Activated naive CD4-positive, alpha-beta T cell (primary cell): ENCODE measurements at places on chromosomes 2 and 18.
A peak's percentile ranks its signal among the peaks of the same experiment; 100 is the strongest.

GRCh38 chr2:55961318-55961911 is 37.8 kb upstream of the EFEMP1 start:
- no peak for DNase-seq

GRCh38 chr18:45324495-45325113 is 290.7 kb upstream of the SLC14A2 start:
- no peak for DNase-seq

DNA sequence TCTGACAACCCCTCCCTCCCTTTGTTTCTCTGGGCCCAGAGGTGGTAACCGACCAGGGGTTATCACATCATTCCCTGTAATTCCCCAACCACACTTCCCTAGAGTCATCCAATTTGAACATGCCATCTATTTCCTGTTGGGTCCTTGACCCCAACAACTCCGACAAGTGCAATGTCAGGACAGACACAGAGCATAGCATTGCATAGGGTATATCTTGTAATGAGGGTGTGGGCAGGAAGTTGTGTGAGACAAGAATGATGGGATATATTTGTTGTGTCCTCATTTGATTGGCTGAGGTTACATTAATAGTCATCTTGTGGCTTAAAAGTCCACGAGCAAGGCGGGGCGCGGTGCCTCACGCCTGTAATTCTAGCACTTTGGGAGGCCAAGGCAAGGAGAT is 33.4 kb upstream of the CNOT11 start:
- no peak for DNase-seq

DNA sequence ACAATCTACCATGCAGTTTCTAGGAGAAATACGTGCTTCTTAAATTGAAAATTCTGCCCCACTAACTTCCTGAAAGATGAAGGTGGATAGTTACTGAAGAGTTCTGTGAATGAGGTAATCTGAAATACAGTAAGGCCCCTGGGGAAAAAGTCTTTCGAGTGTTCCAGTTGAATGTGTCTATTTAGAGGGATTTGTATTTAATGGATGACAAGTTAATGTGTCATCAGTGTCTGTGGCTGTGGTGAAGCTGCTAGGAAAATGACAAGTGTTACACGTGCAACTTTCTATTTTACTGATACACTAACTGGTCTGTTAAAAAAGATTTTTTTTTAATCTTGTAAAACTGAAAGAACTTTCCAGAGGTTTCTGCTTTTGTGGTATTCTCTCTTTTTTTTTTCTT is 384.6 kb downstream of the STK39 start:
- no peak for DNase-seq

DNA sequence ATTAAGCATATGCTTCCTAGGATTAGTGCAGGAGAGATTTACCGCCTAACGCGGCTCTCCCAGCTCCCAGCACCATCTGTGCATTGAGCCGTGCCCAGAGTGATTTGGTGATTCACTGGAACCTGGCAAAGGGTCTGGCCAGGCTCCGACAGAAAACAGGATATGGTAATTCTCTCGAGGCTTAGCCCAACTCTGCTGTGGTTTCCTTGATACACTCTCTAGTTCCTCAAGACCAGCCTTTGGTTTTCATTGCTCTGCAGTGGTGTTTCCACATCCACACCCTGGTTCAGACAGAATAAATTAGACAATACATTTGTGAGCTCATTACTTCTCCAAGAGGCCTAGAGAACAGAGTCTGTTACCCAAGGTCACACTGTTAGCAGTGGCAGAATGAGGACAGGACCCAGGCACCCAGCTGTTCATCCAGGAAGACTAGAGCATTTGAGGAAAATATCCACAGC is 23.0 kb upstream of the SMAD2 start:
- DNase-seq: no peak

DNA sequence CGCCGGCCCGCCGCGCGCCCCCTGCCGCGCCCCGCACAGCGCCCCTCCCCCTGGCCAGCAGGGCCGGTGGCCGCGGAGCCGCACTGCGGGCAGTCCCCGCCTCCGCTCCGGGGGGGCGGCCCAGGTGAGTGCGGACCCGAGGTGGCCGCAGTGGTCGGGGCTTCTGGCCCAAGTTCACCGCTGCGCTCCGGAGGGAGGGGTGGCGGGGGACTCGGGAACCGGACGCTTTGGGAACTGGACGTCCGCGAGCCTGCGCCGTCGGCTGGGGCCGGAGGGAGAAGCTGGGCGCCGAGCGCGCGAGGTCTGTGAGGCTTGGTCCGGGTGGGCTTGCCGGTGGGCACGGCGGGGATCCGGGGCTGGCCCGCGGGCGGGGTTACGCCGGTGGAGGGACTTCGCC is 591 bp upstream of the LDLRAD4 start:
- DNase-seq: no peak

DNA sequence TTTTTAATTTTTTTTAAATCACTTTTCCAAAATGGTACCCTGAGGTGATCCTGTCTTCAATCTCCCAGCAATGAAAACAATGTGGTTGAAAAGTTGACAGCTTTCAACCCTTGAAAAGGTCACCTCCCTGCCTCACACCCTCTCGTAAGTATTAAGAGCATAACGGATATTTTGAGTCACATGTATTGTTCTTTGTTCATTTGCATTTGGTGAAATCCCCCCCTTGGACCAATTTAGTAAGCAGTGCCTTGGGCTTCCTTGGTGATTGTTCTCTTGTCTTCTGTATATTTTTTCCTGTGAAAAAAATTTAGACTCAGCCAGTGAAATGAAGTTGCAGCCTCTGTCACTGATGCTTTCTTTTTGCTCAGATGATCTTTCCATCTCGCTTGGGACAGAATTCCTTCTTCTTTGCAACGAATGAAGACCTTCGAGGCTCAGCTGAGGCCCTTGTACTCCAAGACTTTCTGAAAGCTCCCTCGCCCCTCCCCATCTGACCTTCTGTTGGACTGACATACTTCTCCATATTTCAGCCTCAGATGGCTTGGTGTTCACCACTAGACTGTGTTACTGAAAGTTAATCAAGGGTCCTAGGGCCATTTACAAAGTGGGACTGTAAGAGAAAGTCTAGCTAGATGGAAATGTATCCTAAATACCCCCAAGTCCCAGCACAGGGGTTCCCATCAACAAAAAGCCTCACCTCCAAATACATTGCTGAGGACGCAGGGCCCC is 158.4 kb downstream of the BCL2 start:
- no peak for DNase-seq

- no peak for DNase-seq
These were observed 64.7 kb downstream of the FBXO15 start for GRCh38 chr18:74082742-74083556.

- no peak for DNase-seq
These were observed 34.0 kb downstream of the NAPG start for GRCh38 chr18:10559553-10560451.

GRCh38 chr2:6750411-6751158 is 115.1 kb downstream of the CMPK2 start:
- no peak for DNase-seq

- no peak for DNase-seq
These were observed 127.0 kb downstream of the GAREM1 start for GRCh38 chr18:32343634-32344033.

GRCh38 chr2:206263959-206264603 is 10.4 kb upstream of the ZDBF2 start:
- DNase-seq: no peak

- no peak for DNase-seq
These were observed 2082.3 kb upstream of the CELF4 start for GRCh38 chr18:39647627-39648534.

DNA sequence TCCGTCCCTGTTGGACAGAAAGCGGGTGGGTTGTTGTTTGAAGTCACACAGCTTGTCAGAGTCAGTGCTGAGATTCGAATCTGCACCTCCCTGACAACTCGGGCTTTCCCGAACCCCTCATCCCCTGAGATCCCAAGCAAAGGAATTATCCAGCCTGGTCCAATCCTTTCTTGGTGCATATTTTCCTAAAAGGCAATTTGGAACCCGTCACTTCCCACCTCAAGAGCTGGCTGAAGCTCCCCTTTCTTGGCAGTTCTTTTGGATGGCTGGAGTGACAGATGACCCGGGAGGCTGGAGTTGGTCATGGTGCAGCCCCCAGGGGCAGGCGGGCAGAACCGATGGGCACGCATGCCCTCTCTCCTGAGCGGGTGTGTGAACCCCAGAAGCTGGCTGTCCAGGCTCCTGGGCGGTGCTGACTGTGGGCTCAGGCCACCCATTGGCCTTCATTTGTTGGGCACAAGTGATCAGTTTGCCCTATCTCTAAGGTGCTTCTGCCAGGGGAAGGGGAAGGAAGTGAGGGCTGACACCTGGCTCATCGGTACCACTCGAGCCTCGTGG is 97.8 kb downstream of the ASB1 start:
- DNase-seq: no peak

DNA sequence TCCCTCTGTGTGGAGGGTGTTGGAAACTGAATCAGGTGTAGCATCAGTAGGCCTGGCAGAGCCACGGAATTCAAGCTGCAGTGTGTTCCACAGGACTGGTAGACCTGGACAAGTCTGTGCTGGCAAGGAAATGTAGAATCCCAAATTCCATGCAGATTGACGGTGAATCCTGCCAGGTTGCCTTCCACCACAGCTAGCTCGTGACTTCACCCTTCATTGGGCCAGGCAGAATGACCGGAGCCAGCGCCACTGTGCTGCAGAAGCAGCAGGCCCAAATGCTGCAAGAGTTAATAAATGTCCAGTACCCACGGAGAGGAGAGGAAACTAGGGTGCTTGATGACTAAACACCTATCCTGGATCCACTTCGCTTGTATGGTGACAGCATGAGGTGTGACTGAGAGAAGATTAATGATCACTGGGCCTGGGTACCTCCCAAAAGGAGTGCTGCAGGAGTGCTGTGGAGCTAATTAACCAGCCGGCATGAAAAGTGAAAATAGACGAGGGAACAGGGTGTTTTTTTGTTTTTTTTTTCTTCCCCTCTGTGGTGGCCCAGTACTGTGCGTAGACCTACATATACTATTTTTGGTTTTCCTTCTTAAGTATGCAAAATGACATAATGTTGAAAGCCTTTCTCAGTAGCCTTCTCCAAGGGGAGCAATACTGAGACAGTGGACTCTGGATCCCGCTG is 122.2 kb downstream of the TANC1 start:
- DNase-seq: no peak

- DNase-seq: no peak
These were observed 2.2 kb downstream of the CDKL4 start for GRCh38 chr2:39241588-39241987.

DNA sequence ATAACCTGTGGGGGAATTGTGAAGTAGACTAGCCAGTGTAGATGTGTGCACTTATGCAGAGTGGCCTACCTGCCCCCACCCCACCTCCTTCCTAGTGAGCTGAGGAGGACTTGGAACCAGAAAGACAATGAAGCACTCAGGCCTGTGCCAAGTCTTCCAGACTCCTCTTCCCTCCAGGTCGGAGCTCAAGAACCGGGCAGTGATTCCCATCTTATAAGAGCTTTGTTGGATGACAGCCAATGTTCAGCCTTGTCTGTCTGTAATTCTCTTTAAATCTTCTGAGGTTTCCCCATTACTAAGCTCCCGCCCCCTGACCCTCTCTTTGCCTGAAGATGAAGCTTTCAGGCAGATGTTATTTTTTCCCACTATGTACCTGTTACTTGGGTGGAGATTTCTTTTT is 121.0 kb downstream of the SMAD2 start:
- no peak for DNase-seq

DNA sequence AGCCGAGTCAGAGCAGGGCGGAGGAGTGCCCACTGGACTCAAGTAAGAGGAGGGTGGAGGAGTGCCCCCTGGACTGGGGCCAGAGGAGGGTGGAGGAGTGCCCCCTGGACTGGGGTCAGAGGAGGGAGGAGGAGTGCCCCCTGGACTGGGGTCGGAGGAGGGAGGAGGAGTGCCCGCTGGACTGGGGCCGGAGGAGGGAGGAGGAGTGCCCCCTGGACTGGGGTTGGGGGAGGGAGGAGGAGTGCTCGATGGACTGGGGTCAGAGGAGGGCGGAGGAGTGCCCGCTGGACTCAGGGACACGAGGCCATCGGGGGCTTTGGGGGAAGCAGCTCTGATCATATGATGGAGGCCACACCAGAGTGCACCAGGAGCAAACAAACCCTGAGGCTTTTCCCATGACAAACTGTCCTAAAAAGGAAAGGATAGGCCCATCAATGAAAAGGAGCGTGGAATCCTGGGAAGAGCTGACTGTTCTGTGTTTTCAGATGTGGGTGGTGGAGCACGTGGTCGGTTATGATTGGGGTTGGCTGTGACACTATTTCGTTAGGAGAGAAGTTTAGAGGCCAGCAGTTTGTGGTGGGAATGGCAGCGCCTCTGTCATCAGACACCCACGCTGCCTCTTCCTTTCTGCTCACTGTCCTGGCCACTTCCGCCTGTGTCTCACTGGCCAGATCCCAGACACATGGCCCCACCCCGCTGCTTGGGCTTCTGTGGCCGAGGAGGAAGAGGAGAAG is 24.5 kb upstream of the HPCAL1 start:
- DNase-seq: no peak

DNA sequence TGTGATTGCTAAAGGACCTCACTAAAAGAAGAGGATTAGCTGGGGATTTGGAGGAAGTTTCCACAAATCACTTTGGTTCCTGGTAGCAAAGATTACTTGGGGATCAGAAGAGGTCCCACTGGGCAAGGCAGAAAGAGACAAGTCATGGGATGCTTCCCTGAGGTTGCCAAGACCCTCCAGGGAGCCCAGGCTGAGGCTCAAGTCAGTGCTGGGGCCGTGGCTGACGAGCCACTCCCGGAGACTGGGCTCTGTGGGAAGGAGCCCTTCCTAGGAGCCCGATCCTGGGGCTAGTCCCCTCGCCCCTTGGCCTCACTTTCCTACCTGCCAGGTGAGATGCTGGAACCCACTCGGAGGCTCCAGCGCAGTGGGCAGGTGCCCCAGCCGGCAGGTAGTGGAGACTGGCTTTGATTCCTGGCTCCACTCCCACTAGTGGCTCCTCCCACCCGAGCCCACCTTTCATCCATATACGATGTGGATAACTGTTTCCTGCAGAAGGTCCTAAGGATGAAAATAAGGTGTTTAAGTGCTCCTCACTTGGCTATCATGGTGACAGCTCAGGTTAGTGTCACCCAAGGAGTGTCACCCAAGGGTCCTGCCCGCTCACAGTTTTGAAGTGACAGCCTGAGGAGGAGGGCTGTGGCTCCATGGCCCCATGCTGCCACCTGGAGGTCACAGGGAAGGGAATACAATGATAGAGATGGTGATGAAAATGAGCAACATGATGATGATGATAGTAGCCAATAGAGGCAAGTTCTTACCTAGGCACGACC is 100.5 kb downstream of the CAPN13 start:
- peak; percentile 38 for DNase-seq

- DNase-seq: no peak
These were observed 117.7 kb downstream of the GPD2 start for GRCh38 chr2:156553714-156554442.

- no peak for DNase-seq
These were observed 115.3 kb downstream of the METTL8 start for GRCh38 chr2:171318463-171318934.

- no peak for DNase-seq
These were observed 3.1 kb upstream of the AQP12A start for GRCh38 chr2:240688553-240688919.
